Aorta (tissue), 5 donors: ENCODE measurements at places on chromosomes 1 and 21. TPM values are rescaled to one million over a fixed set of nuclear protein-coding genes. Genes with fewer than 3 reads are reported as not detected.

GRCh38 chr1:78762113-78762512 lies 112.5 kb downstream of the IFI44 start:
- no peaks in the 10 kb centered on the region for H3K36me3 ChIP-seq
- H3K27ac ChIP-seq: no peak overlapping the region
- no peaks in the 10 kb centered on the region for H3K27me3 ChIP-seq
- DNase-seq: no peak
- H3K4me1 ChIP-seq: no peaks in the 10 kb centered on the region

DNA sequence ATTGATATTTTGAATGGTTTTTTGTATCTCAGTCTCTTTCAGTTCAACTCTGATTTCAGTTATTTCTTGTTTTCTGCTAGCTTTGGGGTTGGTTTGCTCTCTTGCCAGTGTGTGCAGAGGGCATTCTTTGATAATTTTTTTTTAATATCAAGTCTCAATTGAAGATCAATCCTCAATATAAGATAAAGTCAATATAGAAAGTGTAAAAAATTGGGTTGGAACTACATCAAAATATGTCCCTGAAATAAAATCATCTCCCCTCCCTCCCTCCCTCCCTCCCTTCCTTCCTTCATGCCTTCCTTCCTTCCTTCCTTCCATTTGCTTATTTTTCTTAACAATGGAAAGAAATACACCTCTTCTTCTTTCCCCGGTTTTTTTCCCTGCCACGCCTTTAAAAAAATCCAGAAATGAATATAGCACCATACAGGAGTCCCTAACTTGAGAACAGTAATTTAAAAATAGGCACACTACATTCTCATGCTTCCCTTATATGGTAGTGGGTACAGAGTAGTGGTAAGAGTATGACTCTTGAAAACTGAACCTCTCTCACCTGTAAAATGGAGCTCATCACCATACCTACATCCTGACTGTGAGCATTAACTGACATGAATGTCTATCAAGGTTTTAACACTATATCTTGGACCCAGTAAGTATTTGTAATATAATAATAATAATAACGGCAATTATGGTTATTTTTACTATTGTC lies 221.9 kb downstream of the GIPC2 start:
- no peaks in the 10 kb centered on the region for H3K36me3 ChIP-seq
- no peak overlapping the region for H3K4me3 ChIP-seq
- H3K27me3 ChIP-seq: no peaks in the 10 kb centered on the region
- H3K4me1 ChIP-seq: no peaks in the 10 kb centered on the region

DNA sequence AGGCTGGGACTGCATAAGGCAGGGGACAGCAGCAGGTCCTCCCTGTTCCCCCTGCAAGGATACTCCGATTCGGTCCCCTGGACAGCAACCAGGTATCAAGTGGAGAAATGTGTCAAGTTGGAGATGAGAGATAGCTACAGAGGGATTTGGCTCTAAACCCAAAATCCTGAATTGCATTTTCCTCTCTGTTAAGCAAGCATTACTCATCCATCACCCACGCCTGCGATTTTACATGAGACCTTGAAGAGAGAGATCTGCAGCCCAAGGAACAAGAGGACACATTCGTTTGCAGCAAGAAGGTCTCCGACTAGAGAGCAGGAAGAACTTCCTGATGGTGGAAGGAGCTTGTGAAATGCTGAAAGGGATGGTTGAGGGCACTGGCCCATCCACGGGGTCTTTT lies 21.9 kb downstream of the SYT2 start:
- DNase-seq: no peak
- no peaks in the 10 kb centered on the region for H3K27me3 ChIP-seq
- no peaks in the 10 kb centered on the region for H3K4me1 ChIP-seq
- H3K36me3 ChIP-seq: no peaks in the 10 kb centered on the region
- no peak overlapping the region for H3K27ac ChIP-seq

DNA sequence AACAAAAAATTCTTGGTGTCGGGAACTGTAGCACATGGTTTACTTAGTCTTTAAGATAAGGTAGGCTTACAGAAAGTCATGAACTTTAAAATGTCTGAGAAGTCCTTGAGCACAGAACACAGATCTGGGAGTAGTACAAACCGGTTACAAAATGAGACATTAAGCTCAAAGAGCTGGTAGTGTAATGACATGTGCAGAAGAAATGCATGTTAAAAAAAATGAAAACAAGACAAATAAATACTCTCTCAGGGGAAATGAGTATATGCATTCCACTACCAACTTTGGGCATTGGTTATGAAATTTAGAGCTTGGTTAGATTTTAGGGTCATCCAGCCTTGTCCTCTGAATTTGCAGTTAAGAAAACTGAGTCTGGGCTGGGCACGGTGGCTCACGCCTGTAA lies 91.5 kb upstream of the F3 start:
- H3K4me1 ChIP-seq: no peaks in the 10 kb centered on the region
- no peaks in the 10 kb centered on the region for H3K27me3 ChIP-seq
- DNase-seq: no peak
- H3K36me3 ChIP-seq: no peaks in the 10 kb centered on the region
- no peak overlapping the region for H3K27ac ChIP-seq

DEPDC1 gene
- total RNA-seq: not detected

DNA sequence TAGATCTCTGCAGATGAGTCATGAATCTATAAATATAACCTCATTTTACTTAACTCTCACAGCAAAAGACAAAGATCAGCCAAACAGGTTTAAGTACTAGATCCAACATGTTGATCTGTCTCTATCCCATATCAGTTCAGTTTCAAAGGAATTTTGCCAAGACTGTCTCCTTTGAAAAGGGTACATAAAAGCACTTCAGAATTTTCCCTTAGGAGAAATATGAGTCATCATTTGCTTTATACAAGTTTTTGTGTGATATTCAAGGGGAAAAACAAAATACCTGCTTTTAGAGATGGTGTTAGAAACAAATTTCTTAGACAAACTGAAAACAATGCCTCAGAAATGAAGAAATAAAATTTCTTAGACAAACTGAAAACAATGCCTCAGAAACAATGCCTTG lies 73.5 kb upstream of the LRRC7 start:
- no peak for DNase-seq
- H3K27ac ChIP-seq: no peak overlapping the region
- H3K27me3 ChIP-seq: no peaks in the 10 kb centered on the region
- H3K4me1 ChIP-seq: no peaks in the 10 kb centered on the region

DNA sequence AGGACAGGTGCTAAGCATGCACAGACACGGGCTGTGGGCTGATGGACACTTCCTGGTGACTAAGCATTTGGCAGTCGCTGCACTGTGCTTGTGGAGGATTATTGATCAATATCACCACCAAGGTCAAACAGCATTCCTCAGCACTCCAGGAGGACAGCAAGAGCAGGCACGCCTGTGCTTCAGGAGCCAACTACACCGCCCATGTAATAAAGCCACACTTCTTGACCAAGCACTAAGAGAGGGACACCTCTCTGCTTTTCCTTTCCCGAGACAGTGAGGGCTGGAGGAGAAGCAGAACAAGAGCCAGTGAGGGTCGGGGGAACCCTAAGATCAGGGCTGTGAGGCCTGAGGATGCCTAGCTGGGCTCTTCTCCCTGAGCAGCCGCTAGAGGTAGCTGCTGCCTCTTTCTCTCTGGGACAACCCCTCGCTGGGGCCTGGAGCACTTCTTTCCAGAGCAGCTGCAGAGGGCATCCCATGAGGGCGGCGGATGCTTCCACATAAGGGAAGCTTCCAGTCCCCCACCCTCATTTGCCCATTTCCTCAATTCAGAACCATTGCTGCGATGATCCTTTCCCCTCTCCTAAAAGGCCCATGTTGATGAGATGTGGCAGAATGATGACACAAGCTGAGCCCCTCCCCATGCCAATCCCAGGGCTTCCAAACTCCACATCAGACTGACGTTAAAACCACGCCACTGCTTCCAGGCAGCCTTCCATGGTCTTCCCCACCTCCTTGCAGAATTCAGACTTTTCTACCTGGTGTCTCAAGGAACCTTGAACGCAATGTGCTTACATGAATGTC lies 19.1 kb downstream of the RAB7B start:
- no peaks in the 10 kb centered on the region for H3K4me1 ChIP-seq
- H3K27me3 ChIP-seq: no peaks in the 10 kb centered on the region
- H3K36me3 ChIP-seq: no peaks in the 10 kb centered on the region
- DNase-seq: peak; percentile 81
- H3K4me3 ChIP-seq: no peak overlapping the region

OR10J1 gene
- total RNA-seq: not detected

GRCh38 chr1:18761948-18762840 lies 97.3 kb downstream of the TAS1R2 start:
- no peaks in the 10 kb centered on the region for H3K4me1 ChIP-seq
- no peaks in the 10 kb centered on the region for H3K36me3 ChIP-seq
- no peaks in the 10 kb centered on the region for H3K27me3 ChIP-seq

WNT4 gene
- not detected for total RNA-seq

DNA sequence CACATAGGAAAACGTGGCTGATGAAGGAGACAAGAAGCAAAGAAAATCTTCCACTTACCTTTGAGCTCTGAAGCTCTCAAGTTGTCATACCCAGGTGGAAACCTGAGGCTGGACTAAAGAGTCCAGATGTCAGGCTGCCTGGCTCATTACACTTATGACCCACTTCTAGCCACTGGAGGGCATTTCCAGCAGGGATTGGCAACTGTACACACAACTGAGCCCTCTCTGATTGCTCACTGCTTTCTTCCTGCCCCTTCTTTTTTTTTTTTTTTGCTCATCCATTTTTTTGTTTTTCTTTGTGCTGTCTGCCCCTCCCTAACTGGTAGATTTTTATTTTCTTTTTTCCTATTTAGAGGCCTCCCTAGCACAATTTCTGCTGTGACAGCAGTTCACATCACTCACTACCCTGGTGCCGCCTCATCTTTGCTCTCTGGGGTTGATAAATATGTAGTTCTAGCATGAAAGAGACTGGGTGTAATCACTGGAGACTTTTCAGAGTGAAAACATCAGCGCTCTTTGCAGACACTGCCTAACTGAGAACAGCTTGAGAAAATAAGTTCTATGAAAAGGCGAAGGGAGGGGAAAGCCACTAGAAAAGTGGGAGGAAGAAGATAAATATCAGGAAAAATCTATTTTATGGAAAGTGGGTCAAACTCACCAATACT lies 334.5 kb downstream of the NUF2 start:
- no peaks in the 10 kb centered on the region for H3K36me3 ChIP-seq
- no peak for DNase-seq
- no peak overlapping the region for H3K27ac ChIP-seq

TNFSF18 gene
- total RNA-seq: 0.36 TPM

RGS7 gene
- not detected for total RNA-seq

DNA sequence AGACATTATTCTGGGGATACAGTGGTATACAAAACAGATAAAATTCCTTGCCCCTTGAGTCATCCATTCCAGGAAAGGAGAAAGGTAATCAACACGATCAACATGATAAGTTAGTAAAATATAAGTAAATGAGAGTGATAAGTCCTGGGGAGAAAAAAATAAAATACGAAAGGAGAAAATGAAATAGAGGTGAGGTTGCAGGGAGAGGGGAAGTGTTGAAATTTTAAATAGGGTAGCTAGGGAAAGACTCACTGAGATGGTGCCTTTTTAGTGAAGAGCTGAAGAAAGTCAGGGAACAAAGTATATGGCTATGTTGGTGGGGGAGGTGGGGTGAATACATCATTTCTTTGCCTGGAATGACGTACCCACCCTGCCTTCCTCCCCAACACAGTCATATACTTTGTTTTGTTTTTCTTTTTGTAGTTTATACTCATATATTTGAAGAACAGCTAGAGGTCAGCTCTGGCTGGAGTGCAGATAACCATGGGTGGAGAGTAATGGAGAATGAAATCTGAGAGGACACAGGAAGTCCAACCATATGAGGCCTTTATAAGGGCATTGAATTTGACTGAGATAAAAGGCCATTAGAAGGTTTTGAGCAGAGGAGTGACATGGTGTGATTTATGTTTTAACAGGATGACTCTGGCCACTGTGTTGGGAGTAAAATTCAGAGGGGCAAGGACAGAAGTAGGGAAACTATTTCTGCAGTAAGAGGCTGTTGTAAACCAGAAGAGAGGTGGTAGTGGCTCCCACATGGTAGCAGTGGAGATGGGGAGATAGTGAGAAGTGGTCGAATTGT lies 54.8 kb downstream of the OSBPL9 start:
- no peak overlapping the region for H3K27ac ChIP-seq
- H3K4me1 ChIP-seq: peaks cover 18% of the 10 kb centered on the region
- H3K27me3 ChIP-seq: no peaks in the 10 kb centered on the region
- no peak for DNase-seq
- H3K36me3 ChIP-seq: peaks cover 3% of the 10 kb centered on the region

C8B gene
- not detected for total RNA-seq

GRCh38 chr1:111559736-111560279 lies 56.4 kb upstream of the ADORA3 start:
- DNase-seq: no peak
- H3K4me1 ChIP-seq: no peaks in the 10 kb centered on the region
- H3K27me3 ChIP-seq: no peaks in the 10 kb centered on the region

IKBKE gene
- 5.9 TPM for total RNA-seq

GRCh38 chr1:207826557-207827487 lies 75.0 kb downstream of the CD46 start:
- DNase-seq: no peak
- H3K27ac ChIP-seq: peak overlapping the region; percentile 99
- no peaks in the 10 kb centered on the region for H3K36me3 ChIP-seq
- no peaks in the 10 kb centered on the region for H3K27me3 ChIP-seq
- H3K4me3 ChIP-seq: no peak overlapping the region

CD2 gene
- total RNA-seq: 4.3 TPM

- H3K27ac ChIP-seq: no peak overlapping the region
- no peak overlapping the region for H3K4me3 ChIP-seq
- H3K4me1 ChIP-seq: no peaks in the 10 kb centered on the region
Measured at GRCh38 chr1:115969509-115969908, 6.8 kb upstream of the SLC22A15 start.

COL16A1 gene
- total RNA-seq: 188 TPM

DYNLT5 gene
- total RNA-seq: 3.3 TPM

GRCh38 chr1:225897595-225898514 lies 8.9 kb upstream of the LEFTY1 start:
- no peak overlapping the region for H3K27ac ChIP-seq
- no peak for DNase-seq
- no peaks in the 10 kb centered on the region for H3K27me3 ChIP-seq
- no peaks in the 10 kb centered on the region for H3K36me3 ChIP-seq

- no peak overlapping the region for H3K4me3 ChIP-seq
- no peaks in the 10 kb centered on the region for H3K36me3 ChIP-seq
- H3K4me1 ChIP-seq: no peaks in the 10 kb centered on the region
- no peak overlapping the region for H3K27ac ChIP-seq
- no peaks in the 10 kb centered on the region for H3K27me3 ChIP-seq
Measured at GRCh38 chr1:230877146-230877923, 9.0 kb upstream of the C1orf198 start.
